Muscle of arm (tissue), 14 donors: ENCODE measurements at places on chromosomes 4 and X. TPM values are rescaled to one million over a fixed set of nuclear protein-coding genes. Genes with fewer than 3 reads are reported as not detected.
A peak's percentile ranks its signal among the peaks of the same experiment; 100 is the strongest.

GRCh38 chr4:150769248-150769647, 187.3 kb downstream of the MAB21L2 start:
- no peak for DNase-seq

- DNase-seq, result no peak
These were observed 48.2 kb upstream of the KDR start for GRCh38 chr4:55173580-55173979.

DNA sequence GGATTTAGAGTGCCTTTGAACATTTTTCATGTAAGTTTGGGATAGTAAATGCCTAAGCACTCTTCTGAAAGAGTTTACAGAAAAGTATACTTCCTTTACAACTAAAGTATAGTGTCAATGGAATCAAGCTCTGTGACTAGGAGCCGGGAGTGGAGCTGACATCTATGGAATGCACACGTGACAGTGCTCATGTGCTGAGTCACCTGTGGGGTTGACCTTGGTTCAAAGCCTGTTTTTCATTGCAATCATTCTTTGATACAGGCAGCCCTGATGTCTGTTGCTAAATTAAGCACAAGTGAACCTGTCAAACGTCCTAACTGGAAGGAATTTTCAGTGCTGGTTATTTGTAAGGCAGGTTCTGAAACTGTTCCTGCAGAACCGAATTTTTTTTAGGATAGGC, 82.5 kb downstream of the GPAT3 start:
- no peak for DNase-seq

DNA sequence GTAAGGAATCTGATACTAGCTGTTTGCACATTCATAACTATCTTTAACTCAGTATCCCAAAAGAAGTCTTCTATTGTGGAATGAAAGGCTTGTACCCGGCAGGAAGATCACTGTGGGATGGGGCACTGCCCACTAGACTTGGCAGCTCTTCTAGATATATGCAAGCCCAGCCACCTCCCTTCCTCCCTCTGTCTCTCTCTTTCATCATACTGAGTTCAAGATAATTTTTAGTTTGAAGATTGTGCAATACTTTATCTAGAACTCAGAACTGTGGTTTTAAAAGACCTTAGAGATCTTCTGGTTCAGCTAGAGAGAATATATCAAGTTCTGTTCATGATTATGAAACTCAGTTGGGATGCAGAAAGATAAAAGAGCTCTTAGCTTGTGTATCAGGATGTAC, 22.5 kb upstream of the GPR34 start:
- no peak for DNase-seq

GRCh38 chrX:100662796-100663195, 18.8 kb downstream of the SRPX2 start:
- no peak for DNase-seq

- no peak for DNase-seq
These were observed 31.8 kb upstream of the NKX6-1 start for GRCh38 chr4:84530871-84531270.

DNA sequence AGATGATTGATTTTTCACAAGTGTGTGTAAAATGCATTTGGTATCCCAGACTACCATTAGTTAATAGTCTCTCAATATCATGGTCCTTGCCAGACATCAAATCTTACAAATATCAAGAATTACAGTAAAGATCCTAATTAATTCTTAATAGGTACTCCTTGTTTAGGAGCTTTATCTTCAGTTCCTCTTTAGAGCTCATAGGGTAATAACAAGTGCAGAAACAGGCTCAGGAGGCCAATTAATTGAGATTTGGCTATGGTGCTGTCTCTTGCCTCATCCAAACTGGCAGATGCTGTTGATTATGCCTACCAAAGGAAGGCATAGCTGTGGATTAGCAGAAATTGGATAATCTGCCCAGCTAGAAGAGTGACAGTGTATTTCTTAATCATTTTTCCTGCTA, 6.9 kb downstream of the MTMR1 start:
- no peak for DNase-seq

Gene RAB9A
- 15.9 TPM for polyA plus RNA-seq

DNA sequence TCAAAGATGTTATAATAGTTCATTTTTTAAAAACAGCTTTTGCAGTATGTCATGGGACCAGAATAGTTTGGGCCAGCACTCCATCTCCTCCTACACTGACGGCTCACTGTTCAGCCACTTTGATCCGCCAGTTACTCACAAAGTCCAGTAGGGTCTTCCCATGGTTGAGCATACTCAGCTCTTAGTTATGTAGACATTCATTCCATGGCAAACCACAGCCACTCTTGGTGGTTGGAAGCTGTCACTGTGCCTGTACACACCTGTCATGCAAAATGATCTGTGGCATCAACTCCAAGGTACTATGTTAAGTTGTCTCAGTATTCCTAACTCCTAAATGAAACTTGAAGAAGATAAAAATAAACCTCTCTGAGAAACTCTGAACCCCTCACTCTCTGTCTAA, 127.2 kb downstream of the NR3C2 start:
- no peak for DNase-seq

DNA sequence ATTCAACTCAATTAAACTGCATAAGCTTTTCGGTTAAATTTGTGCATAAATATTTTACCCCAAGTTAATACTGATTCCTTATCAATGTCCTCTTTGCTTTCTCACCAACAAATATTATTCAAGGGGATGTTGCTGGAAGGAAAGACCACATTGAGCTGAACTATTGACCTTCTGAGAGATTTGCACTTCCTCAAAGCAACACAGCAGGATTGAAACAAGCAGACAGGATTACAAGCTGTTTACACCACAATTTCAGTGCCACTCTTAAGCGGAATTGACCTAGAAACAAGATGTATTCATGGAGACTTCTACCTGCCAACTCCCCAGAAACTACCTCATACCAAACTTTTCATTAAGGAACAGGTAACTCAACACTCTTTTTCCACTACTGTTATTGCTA, 96.5 kb upstream of the DUSP21 start:
- no peak for DNase-seq

Gene SLIT2
- 15.2 TPM for polyA plus RNA-seq

DNA sequence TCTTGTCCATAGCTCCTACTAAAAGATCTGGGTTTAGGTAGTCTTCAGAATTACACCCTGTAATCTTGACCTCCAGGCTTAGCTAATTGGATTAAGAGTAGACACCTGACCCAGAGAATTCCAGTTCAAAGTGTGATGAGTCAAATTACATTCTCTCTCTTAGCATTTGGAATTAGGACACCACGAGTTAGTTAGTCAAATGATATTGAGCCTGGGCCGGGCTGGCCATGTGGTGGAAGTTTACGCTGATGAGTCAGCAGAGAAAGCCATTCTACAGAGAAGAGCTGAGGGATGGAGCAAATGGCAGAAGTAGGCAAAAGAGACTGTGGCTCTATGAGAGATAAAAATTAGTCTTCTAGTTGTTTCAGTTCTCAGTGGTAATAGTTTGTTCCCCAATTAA, 31.1 kb downstream of the CEP44 start:
- no peak for DNase-seq

DNA sequence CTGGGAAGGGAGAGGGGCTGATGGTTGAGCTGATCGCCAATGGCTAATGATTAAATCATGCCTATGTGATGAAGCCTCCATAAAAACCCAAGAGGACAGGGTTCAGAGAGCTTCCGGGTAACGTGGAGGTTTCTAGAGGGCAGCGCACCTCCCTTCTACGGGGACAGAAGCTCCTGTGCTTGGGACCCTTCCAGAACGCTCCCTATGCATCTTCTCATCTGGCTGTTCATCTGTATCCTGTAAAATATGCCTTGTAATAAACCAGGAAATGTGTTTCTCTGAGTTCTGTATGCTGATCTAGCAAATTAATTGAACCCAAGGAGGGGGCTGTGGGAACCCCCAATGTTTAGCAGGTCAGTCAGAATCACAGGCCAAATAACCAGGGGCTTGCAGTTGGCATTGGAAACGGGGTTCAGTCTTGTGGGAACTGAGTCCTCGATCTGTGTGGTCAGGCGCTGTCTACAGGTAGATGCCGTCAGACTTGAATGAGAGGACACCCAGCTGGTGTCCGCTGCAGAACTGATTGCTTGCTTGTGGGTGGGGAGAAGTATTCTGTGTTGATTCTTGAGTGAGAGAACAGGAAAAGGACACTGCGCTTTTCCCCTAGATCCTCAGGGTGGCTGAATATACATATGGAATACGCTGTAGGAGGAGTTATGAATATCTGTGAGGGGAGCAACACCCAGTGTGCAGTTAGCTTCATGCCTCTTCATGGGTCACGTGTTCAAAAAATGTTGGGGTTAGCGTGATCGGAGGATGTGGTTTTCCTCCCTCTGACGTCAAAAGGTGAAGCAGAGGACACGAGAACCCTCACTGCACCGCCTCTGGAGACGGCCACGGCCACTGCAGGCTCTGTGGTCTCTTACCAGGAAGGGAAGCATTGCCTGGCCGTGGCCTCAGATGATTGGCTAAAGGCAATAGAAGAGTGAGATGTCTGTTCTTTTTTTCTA, 29.2 kb downstream of the HTT-AS start:
- DNase-seq, result no peak

DNA sequence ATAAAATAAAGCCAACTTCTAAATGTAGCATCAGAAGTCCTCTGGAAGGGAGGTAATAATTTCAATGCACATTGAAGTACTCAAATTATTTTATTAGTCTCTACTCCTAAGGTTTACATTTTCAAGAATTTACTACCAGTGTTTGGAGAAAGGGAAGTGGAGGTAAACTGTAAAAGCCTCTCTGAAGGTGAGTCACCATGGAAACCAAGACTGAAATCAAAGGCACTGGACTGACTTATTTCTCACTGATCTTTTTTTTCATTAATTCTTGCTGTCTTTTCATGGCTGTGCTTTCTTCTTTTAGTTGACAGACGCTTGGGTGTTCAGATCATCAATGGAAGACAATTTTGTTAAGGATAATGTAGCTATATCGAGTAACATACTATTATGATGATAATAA, 9.7 kb downstream of the SLC39A8 start:
- no peak for DNase-seq

GRCh38 chr4:115101675-115102074, 11.7 kb downstream of the NDST4 start:
- DNase-seq, result no peak

DNA sequence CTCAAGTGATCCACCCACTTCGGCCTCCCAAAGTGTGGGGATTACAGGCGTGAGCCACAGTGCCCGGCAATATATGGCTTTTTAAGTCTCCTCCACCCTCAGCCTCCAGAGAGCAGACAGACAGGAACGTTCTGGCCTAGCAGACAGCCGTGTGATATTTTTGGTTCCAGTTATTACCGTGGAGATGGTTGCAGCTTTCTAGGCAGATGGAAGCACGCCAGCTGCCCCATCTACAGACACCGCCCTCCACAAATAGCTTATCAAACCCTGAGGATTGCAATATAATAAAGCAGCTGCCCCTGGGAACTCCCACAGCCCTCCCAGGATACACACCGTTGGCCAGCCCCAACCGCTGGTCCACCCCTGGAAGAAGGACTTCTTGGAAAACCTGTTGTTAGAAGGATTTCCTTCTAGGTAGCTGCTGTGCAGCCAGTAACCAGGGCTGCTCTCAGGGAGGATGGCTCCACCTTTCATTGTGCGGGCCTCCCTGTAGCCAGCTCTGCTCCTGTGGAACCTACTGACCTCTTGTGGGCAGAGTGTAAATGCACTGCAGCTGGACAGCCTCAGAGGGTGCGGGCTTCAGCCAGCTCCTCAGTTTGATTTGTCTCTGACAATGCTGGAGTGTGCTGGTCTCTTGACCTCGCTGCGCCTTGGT, 44.0 kb downstream of the SLC25A5 start:
- DNase-seq, result peak; percentile 27

Gene TMPRSS11D
- polyA plus RNA-seq, result not detected

GRCh38 chrX:85115252-85115651, 111.6 kb downstream of the APOOL start:
- no peak for DNase-seq

Gene DRP2
- 1.7 TPM for polyA plus RNA-seq

Gene KIF4A
- polyA plus RNA-seq, result 9.7 TPM

DNA sequence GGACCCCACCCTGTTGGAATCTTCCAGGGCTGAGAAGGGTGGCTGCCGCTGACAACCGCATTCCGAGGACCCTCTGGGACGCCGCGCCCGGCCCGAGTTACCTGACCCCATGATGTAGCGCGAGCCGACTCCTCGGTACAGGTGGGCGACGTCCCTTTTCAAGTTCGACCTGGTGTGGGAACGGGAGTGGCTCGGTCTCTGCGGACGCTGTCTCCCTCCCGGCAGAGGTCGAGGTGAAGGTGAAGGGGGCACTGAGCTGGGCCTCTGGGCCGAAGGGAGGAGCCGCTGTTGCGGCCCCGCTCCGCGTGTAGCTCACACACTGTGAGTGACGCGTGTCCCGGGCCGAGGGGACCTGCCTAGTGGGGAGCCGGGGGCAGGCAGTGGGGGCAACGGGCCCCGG, 4.5 kb downstream of the GTPBP6 start:
- no peak for DNase-seq

DNA sequence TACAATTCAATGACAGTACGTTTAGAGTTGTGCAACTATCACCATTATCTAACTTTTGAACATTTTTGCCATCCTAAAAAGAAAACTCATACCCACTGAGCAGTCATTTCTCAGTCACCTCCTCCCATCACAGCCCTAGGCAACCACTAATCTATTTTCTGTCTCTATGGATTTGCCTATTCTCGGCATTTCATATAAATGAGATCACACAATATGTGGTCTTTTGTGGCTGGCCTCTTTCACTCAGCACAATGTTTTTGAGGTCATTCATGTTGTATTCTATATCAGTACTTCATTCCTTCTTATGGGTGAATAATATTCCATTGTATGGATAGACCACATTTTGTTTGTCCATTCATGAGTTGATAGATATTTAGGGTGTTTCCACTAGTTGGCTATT, 103.0 kb downstream of the PPEF1 start:
- no peak for DNase-seq

Gene MYL5
- 215 TPM for polyA plus RNA-seq

GRCh38 chr4:19729886-19730651, 521.6 kb upstream of the SLIT2 start:
- peak; percentile 24 for DNase-seq

DNA sequence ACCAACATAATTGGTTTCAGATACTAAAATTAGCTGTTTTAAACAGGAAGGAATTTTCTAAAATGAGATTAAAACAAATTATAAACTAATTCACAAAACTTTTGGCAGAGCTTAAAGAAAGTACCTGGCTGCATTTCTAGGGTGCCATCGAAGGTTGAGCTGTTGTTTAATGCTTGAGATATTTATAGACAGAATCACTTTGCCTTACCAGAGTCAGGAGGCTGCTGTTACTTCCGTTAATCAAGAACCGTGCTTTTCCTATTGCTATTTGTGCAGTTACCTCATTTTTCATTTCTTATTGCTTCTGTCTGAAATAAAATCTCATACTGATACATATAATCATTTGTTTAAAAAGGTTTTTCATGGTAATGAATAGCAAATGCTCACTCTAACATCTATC, 242.9 kb downstream of the TECRL start:
- no peak for DNase-seq

Gene MID2
- not detected for polyA plus RNA-seq

Gene HSFX4
- polyA plus RNA-seq, result 0.84 TPM

DNA sequence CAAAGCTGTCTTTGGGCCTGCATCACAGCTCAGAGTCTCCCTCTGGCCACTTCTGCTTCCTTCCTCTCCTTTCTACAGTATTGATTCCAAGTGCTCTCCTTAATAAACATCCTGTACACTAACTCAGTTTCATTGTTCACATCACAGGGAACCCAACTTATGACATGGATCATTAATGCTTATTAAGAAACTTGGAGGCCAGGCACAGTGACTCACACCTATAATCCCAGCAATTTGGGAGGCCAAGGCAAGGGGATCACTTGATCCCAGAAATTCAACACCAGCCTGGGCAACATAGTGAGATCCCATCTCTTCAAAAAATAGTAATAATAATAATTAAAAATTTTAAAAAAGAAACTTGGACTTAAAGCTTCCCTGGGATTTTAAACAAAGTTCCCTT, 89.2 kb upstream of the EFHC2 start:
- no peak for DNase-seq
